ENCODE measurements at places on chromosomes 5 and 9. TPM values are rescaled to one million over a fixed set of nuclear protein-coding genes. Genes with fewer than 3 reads are reported as not detected.

GRCh38 chr9:7033076-7034045 is 275.6 kb downstream of the KDM4C start:
- no peak for DNase-seq

GRCh38 chr5:16791036-16791705 is 144.9 kb downstream of the MYO10 start:
- DNase-seq = peak; percentile 74

- peak; percentile 48 for DNase-seq
Observed at GRCh38 chr9:38079461-38080031, 10.5 kb upstream of the SHB start.

DNA sequence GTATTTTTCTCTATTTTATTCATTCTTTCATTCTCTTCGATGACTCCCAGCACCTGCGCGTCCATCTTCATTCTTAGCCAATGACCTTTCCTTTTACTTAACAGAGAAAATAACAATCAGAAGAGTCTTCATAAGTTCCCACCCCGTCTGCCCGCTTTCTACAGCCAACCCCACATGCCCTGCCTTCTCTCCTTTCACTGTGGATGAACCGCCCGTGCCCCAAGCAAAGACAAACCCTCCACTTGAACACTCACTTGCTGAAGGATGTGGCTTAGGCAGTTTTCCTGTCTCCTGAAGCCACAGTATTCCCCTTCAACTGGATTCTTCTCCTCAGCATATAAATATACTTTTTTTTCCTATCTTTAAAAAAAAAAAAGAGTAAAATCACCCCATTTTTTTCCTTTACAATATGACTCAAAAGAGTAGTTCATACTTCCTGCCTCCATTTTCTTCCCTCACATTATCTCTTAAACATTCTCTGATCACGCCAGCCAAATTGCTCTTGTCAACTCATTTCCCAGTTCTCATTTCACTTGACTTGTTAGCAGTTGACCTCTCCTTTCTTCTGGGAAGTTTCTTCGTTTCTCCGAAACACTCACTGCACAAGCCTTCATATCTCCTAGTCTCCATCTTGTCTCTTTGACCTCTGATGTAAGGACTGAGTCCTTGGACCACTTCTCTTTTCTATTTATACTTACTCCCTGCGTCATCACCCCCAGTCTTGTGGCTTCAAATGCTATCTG is 11.1 kb downstream of the NIPSNAP3B start:
- no peak for DNase-seq

- peak; percentile 91 for DNase-seq
Observed at GRCh38 chr5:65742565-65743231, 20.7 kb downstream of the NLN start.

- DNase-seq = no peak
Observed at GRCh38 chr9:72274441-72274840, 90.6 kb downstream of the ZFAND5 start.

GRCh38 chr9:112112941-112113681 is 62.0 kb downstream of the SUSD1 start:
- no peak for DNase-seq

ARL14EPL gene
- total RNA-seq = not detected

DNA sequence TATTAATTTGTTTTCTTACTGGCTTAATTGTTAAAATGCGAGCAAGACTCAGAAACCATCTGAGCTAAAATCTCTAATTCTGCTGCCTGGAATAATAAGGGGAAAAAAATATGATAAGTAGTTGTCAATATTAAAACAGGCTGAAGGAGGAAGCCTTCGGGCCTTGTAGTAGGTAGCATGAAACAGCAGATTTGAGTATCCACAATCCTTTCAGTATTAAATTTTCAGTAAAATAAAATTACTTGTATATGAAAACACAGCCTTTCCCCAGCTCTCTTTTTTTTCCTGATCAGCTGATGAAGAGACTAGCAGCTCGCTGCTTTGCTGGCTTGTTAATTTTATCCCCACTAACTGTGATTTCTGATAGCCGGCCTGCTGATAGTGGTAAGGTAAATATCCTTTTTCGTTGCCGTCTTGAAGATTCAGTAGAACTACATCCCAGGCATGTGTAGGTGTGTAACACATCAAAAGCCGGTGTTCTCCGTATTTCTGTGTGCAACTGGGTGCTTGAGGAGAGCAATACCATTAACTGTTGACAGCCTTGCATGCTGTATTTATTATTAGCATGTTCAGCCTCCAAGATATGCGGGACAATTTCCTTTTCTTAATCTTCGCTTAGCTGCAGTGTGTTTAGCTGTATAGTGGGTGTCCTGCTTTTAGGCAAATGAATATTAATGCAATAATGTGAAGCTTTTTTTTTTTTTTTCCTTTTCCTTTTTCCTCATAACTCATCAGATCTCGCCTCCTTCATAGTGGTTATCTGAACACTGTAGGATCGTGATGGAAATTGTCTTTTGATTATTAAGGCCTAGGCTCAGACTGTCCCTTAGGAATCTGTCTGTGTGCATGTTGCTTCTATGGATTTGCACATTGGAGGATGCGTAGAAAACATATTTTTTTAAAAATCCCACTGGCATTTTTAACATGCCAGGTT is 144.6 kb downstream of the SMARCA2 start:
- peak; percentile 23 for DNase-seq

- DNase-seq = peak; percentile 62
Observed at GRCh38 chr9:114696814-114697544, 15.0 kb upstream of the TEX48 start.

- DNase-seq = peak; percentile 94
Observed at GRCh38 chr5:172766287-172767108, 4.5 kb downstream of the DUSP1 start.

DNA sequence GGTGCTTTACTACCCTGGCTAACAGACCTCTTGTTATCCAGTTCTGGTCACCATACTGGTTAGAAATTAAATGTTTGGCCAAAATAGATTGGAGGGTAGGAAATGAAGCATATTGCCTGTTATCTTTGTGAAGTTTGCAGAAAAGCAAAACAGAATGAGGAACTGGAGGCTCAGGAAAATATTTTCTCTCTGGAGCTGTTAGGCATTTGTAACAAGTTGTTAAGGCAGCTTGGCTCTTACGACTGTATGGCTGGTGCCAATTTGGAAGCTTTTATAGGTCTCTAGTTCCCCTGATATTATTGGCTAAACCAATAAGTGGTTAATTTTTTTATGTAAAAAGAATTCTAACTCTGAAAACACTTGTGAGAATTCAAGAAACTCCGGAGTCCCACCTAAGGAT is 35.8 kb downstream of the CDH6 start:
- DNase-seq = no peak
